ENCODE measurements at places on chromosomes 5 and 9.

GRCh38 chr5:66281294-66281693 lies 137.2 kb downstream of the SREK1 start:
- peak; percentile 85 for DNase-seq

DNA sequence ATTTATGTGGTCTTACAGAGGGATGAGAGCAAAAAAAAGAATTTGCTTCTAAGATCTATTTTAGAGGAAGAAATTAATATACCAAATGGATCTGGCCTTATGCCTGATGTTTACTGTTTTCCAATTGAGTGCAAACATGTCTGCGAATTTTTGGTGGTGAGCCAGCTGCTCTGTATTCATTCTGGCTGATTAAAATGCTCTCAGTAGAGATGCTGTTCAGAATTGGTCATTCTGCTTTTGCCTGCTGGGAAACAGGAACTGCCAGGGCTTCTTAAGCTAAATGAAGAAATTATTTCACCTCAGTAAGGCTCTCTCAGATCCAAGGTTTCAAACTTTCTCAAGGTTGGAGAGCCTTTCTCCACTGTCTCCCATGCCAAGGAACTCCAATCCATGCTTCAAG lies 132.0 kb upstream of the SV2C start:
- DNase-seq: no peak

DNA sequence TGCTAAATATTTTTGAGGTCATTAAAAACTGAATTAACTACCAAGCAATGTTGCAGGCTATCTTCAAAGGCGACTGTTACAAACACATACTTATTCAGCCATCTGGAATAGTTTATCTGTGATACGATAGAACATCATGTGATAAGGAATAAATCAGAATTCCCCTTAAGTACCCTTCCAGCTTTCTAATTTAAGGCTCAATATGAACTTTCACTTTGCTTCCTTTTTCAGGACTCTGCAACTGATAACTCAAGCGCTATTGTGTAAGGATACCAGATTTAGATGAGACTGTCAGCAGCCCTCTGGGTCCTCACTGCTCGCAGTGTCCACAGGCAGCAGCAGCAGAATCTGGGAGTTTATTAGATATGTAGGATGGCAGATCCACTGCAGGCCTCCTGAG lies 416.3 kb downstream of the SPATA31D1 start:
- no peak for DNase-seq

DNA sequence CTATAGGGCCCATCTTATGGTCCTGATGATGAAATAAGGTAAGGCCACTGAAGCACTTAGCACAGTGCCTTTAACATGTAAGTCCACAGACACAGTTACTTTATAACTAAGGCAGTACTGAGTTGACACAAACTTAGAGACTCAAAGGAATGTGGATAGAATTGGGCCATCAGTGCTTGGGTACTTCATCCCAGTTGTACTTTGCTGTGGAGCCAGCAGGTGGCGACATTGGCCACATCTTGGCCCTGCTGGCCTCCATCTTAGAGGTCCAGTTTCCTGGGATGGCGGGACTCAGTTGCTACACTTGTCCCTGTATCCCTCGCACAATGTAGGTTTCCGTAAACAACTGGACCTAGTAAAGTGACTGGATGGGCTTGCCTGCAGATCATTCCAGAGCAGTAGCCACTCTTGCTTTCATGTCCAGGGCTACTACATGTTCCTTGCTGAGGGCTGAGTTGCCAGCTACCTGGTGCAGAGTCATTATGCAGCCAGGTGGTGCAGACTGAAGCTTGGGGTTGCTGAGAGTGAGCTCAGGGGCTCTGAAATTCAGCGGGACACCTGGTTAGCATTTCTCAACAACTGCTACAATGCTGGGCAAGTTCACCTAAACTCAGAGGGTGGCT lies 10.6 kb downstream of the MTAP start:
- peak; percentile 76 for DNase-seq

DNA sequence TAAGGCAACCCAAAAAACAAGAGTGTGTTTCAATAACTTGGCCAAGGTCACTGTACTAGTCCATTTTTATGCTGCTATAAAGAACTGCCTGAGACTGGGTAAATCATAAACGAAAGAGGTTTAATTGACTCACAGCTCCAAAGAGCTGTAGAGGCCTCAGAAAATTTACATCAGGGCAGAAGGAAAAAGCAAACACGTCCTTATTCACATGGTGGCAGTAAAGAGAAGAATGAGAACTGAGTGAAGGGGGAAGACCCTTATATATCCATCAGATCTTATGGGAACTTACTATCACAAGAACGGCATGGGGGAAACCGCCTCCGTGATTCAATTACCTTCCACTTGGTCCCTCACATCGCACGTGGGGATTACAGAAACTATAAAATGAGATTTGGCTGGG lies 64.3 kb upstream of the CAMK4 start:
- DNase-seq: no peak

DNA sequence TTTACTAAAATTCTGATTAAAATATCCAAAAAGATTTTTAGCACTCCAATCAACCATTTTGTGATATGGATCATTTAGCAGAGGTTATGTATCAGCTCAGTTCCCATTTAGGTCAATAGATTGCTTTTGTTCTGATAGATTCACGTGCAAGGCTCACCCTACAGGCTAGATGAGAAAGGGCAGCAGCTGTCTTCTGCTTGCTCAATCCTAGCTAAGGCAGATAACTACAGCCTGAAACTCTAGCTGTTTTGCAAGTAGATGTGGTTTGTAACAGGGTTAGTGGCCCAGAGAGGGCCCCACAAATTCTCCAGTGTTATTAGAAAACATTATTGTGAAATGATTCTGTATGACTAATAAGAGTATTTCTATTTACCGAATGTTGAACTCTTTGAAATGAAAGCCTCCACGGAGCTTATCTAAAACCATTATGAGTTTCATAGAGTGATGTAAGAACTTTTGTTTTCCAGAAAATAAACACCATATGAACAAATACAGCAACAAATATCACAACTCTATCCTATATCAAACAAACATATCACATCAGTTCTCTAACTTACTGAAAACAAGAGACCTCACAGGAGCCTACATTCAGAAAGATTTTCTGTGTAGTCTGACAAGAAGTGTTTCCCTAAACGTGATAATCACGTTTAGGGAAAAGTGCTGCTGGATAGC lies 841.9 kb upstream of the ACO1 start:
- no peak for DNase-seq

- no peak for DNase-seq
These were observed 51.4 kb upstream of the GRHPR start for GRCh38 chr9:37370968-37371563.

GRCh38 chr9:137554349-137554748 lies 2.7 kb downstream of the MRPL41 start:
- DNase-seq: no peak

- DNase-seq: peak; percentile 94
These were observed 96.8 kb downstream of the ZNF608 start for GRCh38 chr5:124649491-124650146.

DNA sequence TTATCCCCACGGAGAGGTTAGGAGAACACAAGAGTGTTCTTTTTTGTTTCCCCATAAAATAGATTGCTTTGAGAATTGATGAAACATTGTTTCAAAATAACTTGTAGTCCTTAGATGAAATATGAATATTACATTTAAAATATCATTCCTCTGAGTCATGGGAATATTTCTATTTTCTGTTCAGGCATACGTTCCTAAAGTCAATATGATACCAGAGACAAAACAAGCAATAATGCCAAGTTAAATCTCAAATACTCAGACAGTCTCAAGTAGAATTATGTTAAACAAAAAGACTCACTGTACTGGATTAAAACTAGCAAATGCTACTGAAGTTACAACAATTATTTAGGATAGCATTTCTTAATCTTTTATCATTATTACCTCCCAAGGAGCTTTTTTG lies 111.7 kb upstream of the C6 start:
- no peak for DNase-seq

DNA sequence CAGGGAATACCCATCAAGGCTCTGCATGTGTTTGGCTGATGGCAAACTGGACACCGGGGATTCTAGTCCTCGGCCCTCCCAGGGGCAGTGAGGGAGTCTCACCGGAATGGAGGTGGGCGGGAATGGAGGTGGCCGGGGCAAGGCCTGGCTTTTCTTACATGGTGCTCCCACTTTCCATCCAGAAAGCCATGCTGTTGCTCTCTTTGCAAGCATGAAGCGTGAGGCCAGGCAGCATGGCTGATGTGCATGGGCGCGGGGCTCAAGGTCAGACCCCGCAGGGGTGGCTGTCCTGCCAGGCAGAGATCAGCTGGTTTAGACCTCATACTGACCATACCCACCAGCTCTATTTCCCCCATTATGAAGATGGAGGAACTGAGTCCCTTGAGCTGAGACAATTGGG lies 108.0 kb upstream of the PHYKPL start:
- no peak for DNase-seq

DNA sequence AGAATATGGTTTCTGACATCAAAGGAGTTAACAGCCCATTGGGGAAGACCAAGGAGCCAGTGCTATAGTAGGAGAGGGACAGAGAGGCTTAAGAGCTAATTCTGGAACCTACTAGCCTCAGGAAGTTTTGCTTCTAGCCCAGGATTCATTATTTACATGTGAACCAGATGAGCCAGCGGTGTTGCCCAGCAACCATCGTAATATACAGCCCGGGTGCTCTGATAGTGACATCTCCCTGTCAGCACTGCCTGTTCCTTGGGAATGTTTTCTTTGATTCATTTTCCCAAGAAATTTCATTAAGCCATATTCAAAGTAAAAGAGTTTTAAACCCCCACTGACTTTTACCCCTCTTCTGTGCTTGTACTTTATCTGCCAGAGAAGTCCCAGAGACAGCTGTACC lies 217.4 kb upstream of the ADAMTSL1 start:
- DNase-seq: no peak

DNA sequence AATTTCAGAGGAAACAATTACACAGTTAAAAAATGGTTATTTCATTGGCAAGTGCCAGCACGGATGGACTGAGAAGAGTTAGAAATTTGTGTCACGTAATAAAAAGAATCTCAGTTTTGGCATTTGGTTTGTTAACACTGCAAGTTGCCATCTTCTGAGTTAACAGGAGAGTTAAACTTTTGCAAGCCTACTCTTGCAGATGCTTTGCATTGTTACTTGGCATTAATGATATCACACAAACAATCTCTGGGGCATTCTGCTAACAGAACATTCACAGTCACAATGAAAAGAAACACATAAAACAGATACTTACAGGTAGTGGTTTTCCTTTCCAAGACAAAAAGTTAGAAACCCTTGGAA lies 647 bp downstream of the FREM1 start:
- DNase-seq: no peak

DNA sequence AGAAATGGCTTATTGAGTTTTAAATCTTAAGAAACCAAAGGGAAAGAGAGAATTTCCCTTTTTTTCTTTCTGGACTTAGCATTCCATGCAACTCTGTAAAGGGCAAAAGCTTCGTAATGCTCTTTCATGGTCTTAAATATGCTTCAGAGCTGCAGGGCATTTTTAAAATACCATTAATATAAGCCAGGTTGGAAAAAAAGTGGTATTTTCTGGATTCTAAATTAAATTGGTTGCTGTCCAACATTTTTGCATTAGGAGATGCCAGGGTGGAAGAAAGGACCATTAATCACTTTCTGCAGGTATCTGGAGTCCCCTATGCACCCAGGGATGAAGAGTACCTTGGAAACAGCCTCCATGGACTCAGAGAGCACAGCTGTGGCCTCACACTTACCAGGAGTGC lies 215.1 kb upstream of the DAPK1 start:
- no peak for DNase-seq

DNA sequence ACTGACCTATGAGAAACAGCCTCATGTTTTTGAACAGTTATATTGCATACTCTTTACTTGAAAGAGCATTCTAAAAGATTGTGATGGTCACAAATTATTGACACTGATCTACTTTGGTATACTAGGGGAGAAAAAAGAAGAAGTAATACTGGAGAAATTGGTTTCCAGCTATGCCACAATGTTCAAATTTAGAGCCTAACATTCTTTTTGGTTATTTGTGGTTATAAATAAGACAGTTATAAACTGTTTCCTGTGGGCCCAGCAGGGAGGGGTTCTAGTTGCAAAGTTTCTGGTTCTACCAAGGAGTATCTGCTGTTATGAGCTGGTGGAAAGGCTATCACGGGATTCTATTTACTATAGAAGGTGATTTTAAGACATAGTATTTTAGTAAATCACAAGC lies 4.8 kb downstream of the CWC27 start:
- no peak for DNase-seq

DNA sequence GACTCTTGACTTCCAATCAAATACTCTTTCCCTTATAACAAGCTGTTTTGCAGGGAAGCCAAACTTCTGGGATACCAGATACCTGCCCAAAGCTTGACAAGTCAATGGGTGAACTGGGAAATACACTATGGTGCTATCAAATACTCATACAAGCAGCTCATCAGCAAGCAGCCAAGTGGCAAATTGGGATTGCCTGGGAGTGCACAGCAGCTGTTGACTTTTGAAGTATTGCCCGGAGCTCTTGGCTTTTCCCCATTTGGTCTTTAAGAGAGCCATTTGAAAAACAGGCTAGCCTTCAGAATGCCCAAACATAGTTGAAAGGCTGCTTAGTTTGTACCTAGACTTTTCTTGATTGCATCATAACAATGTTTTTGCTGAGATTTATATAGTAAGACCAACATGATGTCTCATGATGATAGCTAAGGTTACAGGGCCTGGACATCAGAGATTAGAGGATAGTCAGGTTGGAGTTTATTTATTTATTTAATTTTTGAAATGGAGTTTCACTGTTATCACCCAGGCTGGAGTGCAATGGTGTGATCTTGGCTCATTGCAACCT lies 210.1 kb upstream of the ZNF608 start:
- DNase-seq: no peak

- DNase-seq: no peak
These were observed 1.6 kb downstream of the HBEGF start for GRCh38 chr5:140344683-140345423.

GRCh38 chr9:121744002-121744686 lies 92.7 kb downstream of the DAB2IP start:
- peak; percentile 2 for DNase-seq

- DNase-seq: peak; percentile 96
These were observed 65.2 kb downstream of the TMC1 start for GRCh38 chr9:72586388-72587130.

- no peak for DNase-seq
These were observed 18.3 kb upstream of the SLC6A3 start for GRCh38 chr5:1463326-1464095.

GRCh38 chr9:4344946-4345345 lies 45.1 kb upstream of the GLIS3 start:
- DNase-seq: no peak

DNA sequence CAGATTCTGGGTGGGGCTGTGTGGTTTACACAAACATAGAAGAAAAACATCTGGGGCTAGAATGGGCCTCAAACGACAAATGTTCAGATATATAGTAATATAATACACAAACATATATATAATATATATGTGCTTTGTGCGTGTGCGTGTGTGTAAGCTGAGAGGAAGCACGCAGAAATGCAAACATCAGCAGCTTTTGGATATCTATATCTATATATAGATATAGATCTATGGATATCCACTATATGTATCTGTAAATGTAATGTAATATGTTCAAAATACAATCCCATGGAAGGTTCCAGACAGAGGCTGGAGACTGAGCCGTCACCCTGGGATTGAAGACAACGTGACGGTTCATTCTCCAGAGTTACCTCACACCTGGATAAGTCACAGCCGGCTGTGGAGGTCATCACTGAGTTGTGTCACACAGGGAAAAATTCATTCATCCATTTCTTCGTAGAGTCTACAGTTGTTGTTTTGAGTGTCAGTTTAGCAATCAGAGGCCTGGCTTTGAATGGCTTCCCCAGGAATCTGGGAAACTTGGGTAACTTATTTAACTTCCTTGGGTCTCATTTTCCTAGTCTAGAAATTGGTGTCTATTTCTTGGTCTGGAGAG lies 123.0 kb upstream of the CPEB4 start:
- no peak for DNase-seq

GRCh38 chr9:69443178-69443577 lies 118.2 kb downstream of the ENTREP1 start:
- DNase-seq: no peak

- no peak for DNase-seq
These were observed 1.2 kb downstream of the RIC1 start for GRCh38 chr9:5630081-5630507.
